ENCODE measurements at places on chromosomes 1 and 21. TPM values are rescaled to one million over a fixed set of nuclear protein-coding genes. Genes with fewer than 3 reads are reported as not detected.

CD52 gene
- 344 TPM for total RNA-seq

FCRL1 gene
- total RNA-seq, result not detected

OSCP1 gene
- total RNA-seq, result 1.2 TPM

CLEC20A gene
- total RNA-seq, result not detected

FASLG gene
- 7.0 TPM for total RNA-seq

KIFAP3 gene
- 14.0 TPM for total RNA-seq

GPR52 gene
- total RNA-seq, result 0.97 TPM

LCE2A gene
- not detected for total RNA-seq

CR1L gene
- not detected for total RNA-seq

KLF17 gene
- not detected for total RNA-seq

IGSF9 gene
- 0.07 TPM for total RNA-seq

ST6GALNAC5 gene
- total RNA-seq, result not detected

LIN9 gene
- total RNA-seq, result 11.3 TPM

F5 gene
- 23.3 TPM for total RNA-seq

USH2A gene
- not detected for total RNA-seq

CD164L2 gene
- not detected for total RNA-seq

FAM151A gene
- not detected for total RNA-seq

LYPD8 gene
- not detected for total RNA-seq

SCNM1 gene
- total RNA-seq, result 57.0 TPM

RUNX3 gene
- total RNA-seq, result 183 TPM

LRRC3 gene
- total RNA-seq, result 1.8 TPM

CTSS gene
- total RNA-seq, result 38.4 TPM

GRCh38 chr21:32101277-32101676, 177.6 kb downstream of the MIS18A start:
- no peak for DNase-seq

- DNase-seq, result no peak
These were observed 27.4 kb upstream of the ASPM start for GRCh38 chr1:197173571-197174507.

DNA sequence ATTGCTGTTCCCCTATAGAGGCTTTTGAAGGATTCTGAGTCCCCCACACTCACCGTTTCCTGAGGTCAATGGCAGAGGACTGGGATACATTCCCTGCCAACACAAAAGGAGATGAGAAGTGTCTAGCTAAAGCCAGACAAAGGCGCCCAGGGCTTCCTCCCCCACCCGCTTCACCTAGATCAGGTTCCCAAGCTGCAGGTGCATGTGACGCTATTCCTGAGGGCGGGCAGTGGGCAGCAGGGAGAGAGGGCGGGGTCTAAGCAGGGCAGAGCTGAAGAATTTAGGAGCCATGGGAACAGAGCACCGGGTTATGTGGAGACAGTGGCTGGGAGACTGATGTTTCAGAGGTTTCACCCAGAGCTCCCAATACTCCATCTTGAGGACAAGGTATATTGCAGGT, 6.0 kb upstream of the ARHGEF2 start:
- no peak for DNase-seq

- DNase-seq, result no peak
These were observed 35.9 kb downstream of the USP24 start for GRCh38 chr1:55179177-55179835.

- no peak for DNase-seq
These were observed 486.6 kb downstream of the USP25 start for GRCh38 chr21:16216288-16216962.

GRCh38 chr1:184222652-184223052, 164.2 kb upstream of the C1orf21 start:
- peak; percentile 37 for DNase-seq

GRCh38 chr1:47875036-47875435, 122.1 kb downstream of the TRABD2B start:
- DNase-seq, result no peak

DNA sequence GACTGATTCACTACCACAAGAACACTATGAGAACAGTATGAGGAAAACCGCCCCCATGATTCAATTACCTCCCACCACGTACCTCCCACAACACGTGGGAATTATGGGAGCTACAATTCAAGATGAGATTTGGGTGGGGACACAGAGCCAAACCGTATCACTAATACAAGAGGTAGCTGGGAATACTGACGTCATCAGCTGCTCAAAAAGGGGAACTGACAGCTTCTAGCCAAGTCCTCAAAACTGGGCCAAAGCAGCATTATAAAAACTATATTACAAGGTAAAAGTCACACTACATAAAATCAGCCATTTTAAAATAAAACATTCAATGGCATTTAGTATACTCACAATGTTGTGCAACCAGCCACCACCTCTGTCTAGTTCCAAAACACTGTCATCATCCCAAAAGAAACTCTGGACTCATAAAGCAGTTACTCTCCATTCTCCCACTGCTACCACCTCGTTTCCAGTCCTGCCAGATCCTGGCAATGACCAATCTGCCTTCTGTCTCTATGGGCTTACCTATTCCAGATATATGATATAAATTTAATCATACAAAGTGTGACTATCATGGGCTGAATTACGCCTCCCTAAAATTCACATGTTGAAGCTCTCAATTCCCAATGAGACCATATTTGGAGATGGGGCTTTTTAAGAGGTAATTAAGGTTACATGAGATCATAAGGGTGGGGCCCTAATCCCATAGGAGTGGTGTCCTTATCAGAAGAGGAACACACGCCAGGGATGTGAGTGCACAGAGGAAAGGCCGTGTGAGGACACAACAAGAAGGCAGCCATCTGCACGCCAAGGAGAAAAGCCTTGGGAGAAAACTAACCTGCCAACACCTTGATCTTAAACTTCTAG, 192.1 kb downstream of the SETD4 start:
- DNase-seq, result no peak

DNA sequence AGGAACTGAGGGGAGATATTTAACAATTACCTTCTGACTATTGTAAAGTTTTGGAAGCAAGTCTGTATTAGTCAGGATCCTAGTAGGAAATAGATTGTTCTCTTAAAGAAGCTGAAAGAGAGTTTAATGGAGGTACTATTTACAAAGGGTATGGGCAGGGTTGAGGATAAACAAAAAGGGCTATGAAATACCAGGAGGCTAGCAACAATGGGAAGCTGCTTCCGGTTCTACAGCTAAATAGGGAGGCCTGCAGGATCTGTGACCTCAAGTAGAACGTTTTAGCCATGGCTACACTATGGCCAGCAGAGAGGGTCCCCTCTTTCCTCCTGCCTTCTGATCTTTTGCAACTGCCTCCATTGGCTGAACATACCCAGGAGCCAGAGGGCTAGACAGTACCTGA, 117.7 kb downstream of the PDE4B start:
- no peak for DNase-seq

- DNase-seq, result peak; percentile 65
These were observed 7.1 kb upstream of the SSBP3 start for GRCh38 chr1:54413295-54413694.

DNA sequence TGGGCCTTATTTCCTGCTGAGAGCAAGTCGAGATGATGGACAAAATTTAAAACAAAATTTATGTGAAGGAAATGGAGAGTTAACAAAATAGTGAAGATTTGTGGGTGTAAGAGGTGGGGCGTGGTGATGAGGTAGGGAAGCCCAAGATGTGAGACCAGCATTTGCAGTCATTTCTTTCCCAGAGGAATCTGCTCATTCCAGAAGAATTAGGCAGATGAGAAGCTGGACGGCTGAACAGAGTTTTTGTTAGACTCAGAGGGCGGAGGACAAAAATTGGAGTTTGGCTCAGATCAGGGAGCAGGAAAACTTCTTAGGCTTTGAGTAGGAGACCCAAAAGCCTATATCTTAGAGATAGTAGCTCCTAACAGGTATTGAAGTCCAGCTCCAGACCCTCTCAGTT, 65.3 kb downstream of the CAMTA1 start:
- no peak for DNase-seq

GRCh38 chr1:53025034-53025768, 36.8 kb upstream of the PODN start:
- no peak for DNase-seq

DNA sequence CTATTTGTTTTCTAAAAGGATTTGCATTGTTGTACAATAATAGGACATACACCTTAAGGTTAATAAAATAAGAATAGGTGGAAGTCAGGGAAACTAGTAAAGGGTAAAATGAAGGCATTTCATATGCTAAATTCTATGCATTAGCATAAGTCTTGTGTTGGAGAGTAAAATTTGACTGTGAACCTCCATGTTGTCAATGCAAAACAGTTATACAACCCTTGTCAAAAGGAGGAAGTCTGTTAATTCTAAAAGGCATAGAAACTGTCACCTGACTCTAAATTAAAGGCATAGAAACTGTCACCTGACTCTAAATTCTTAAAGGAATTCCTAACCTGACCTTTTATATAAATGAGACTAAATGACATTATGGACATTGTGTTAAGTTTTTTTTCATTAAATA, 291.8 kb downstream of the OLFM3 start:
- no peak for DNase-seq

DNA sequence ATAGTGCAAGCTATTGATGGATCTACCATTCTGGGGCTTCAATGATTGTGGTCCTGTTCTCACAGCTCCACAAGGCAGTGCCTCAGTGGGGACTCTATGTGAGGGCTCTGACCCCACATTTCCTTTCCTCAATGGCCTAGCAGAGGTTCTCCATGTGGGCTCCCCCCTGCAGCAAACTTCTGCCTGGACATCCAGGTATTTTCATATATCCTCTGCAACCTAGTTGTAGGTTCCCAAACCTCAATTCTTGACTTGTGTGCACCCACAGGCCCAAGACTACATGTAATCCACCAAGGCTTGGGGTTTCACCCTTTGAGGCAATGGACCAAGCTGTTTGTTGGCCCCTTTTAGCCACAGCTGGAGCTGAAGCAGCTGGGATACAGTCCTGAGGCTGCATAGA, 35.9 kb upstream of the CFHR3 start:
- DNase-seq, result no peak

GRCh38 chr1:58722967-58723366, 23.1 kb upstream of the MYSM1 start:
- no peak for DNase-seq

GRCh38 chr1:25430967-25431881, 527 bp downstream of the MACO1 start:
- DNase-seq, result peak; percentile 81

DNA sequence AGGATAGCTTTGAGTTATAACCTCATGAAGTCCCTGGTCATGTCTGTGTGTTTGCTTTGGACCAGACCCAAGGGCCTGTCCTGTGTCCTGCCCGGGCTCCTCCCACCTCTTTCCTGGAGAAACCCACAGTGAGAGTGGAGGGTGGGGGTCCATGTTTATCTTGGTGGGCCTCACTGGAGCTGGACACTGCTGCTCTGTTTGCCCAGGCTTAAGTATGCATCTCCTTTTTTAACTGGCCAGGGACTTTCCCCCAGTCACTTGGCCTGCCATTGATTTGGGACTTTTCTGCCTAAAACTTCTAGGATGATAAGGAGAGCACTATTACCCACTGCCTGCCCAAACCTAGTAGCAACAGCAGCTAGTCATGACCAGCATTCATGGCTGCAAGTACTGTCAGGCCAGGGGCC, 49.8 kb downstream of the DDR2 start:
- no peak for DNase-seq

GRCh38 chr21:35342440-35342839, 293.3 kb upstream of the RUNX1 start:
- DNase-seq, result peak; percentile 48

- no peak for DNase-seq
These were observed 37.9 kb upstream of the C1orf198 start for GRCh38 chr1:230906226-230906625.

DNA sequence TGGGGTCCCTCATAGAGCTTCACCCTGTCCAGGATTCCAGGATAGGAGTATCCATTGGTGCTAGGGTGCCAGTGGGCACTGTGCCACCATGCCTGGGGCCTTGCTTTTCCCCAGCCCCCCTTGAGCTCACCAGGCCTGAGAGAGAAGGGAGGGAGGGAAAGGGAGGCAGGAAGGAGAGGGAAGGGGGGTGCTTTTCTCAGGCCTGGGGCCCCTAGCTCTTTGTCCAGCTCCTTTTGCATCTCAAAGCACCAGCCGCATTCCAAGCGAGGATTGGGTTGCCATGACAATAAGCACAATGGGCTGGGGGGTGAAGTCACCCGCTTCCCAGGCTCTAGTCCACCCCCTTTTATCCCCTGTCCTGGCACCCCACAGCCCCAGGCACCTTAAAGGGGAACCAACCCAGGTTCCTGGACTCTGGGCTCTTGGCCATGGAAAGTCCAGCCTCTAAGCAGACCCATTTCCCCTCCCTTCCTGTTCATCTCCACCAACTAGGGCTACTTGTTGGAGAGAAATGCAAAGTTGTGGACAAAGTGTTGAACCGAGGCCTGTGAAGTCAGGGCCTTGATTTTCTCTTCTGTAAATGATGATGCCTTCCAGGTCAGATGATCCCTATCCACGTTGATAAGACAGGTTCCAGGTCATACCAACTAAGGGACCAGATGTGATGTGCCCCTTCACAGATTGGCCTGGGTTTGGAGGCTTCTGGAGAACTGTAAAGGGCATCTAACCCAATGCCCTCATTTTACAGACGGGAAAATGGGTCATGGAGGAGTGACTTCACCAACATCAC, 11.4 kb downstream of the THBS3 start:
- DNase-seq, result no peak

DNA sequence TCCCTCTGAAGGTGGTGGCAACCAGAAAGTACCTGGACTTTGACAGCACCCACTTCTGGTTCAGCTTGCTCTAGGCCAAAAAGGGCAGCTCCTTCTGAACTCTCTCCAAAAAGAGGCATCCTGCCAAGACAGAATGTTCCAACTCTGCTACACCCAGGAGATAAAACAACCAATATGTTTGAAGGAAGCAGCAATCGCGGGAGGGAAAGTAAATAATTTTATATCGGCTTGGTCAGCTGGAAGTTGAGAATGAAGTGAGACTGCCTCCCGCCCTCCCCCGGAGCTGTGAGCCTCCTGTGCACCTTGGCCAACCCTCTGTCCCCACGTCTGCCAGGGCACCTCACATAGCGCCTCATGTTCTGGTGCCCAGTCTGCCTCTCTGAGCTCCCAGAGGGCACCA, 130.3 kb upstream of the ATP1A1 start:
- DNase-seq, result no peak

DNA sequence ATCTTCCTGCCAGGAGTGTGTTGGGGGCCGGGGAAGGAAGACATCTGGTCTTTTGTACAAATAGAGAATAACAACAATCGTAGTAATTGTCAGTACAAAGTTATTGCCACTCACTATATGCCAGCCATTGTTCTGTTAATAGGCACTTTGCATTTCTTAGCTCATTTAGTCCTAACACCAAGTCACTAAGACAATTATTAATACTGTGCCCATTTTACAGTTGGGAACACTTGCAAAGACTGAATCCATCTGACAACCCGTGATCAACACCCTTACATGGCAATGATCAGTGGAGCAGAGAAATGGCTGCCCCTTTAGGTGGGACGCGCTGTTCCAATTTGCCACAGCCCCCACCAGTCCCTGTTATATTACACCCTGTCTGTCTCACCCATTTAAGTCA, 33.3 kb downstream of the FBXO2 start:
- DNase-seq, result no peak

Measured in activated CD8-positive, alpha-beta T cell treated with anti-CD3 and anti-CD28 coated beads for 36 hours (primary cell).